ENCODE measurements at places on chromosomes 16 and 17.
A peak's percentile ranks its signal among the peaks of the same experiment; 100 is the strongest.

DNA sequence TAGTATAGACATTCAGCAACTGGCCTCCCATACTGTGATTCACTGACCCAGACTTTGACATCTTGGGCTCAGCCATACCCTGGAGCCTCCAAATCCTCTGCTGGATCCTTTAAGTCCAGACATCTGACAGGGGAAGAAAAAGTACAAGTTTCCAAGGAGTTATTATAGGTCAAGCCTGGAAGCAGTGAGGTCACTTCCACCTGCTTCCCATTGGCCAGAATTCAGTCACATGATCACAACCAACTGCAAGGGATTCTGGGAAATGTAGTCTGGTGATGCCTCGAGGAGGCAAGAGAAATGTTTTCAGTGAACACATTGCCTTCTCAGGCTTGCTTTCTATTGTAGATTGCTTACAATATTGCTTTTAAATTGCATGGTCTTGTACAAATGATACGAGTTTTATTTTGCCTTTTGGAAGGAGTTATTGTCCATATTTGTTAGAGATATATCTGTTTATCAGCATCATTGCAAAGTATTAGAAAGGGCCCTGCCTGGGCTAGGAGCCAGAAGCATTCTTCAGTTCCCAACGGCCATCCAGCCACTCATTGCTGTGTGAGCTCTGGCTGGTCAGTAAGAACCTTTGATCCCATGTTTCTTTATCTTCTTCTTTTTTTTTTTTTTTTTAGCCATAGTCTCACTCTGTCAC, 696.9 kb downstream of the WWOX start:
- DNase-seq = peak; percentile 44

DNA sequence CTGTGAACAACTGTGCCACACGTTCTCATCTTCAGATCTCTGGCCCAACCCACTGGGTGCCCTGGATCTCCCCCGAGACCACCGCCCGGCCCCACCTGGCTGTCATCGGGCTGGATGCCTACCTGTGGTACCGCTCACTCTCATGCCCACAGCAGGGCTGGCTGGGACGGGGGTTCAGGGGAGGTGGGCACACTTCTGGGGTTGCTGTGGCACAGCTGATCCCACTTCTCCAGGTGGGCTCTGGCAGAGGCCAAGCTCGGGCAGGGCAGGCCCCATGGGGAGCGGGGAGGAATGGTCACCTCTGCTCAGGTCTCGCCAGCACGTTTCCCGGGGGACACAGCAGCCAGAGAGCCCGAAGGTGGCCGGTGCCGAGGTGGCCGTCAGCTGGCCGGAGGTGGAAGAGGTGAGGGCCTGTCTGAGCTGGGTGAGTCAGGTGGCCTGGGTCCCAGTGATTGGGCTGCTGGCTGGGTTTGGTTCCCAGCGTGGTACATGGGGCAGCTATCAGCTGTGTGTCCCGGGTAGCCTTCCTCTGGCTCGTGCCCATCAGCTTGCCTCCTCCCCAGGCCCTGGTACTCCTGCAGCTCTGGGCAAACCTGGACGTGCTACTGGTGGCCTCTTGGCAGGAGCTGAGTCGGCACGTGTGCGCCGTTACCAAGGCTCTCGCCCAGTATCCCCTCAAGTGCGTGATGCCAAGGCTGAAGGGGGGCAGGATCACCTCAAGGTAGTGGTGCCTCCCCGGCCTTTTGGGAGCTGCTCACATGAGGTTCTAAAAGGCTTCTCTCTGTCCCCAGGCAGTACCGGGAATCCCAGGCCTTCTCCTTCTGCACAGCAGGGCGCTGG, 2.3 kb upstream of the MRPS34 start:
- no peak for DNase-seq

DNA sequence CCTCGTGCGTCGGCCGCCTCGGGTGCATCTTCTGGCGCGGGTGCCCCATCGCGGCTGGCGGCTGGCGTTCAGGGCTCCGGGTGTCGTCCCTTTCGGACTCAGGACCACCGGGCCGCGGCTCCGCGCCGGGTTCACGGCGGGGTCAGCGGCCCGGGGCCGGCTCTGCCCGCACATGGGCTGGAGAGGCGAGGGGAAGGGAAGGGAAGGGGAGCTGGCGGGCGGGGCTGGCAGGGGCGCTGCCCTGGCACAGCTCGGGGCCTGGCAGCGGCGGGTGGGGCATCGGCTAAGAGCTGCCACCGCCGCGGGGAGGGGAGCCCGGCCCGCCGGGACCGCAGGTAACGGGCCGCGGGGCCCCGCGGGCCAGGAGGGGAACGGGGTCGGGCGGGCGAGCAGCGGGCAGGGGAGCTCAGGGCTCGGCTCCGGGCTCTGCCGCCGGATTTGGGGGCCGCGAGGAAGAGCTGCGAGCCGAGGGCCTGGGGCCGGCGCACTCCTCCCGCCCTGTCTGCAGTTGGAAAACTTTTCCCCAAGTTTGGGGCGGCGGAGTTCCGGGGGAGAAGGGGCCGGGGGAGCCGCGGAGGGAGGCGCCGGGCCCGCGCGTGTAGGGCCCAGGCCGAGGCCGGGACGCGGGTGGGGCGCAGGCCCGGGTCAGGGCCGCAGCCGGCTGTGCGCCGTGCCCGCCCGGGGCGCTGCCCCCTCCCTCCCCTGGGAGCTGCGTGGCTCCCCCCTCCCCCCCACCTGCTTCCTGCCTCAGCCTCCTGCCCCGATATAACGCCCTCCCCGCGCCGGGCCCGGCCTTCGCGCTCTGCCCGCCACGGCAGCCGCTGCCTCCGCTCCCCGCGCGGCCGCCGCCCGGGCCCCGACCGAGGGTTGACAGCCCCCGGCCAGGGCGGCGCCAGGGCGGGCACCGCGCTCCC, 646 bp downstream of the HIC1 start:
- DNase-seq = peak; percentile 44

GRCh38 chr17:49497148-49498028, 2.3 kb downstream of the NGFR start:
- DNase-seq = peak; percentile 12

DNA sequence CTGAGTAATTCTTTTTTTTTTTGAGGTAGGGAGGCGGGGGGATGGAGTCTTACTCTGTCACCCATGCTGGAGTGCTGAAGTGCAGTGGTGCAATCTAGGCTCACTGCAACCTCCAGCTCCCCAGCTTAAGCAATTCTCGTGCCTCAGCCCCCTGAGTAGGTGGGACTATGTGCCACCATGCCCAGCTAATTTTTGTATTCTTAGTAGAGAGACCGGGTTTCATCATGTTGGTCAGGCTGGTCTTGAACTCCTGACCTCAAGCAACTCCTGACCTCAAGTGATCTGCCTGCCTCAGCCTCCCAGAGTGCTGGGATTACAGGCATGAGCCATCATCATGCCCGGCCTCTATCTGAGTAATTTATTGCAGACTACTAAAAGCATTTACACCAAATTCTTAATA, 19.4 kb downstream of the KPNB1 start:
- DNase-seq = no peak

- no peak for DNase-seq
Measured at GRCh38 chr16:63130942-63131341, 1094.7 kb upstream of the CDH8 start.

- peak; percentile 71 for DNase-seq
Measured at GRCh38 chr17:29291163-29291752, 2.7 kb downstream of the NUFIP2 start.

GRCh38 chr16:27226976-27227705, 23.8 kb downstream of the KDM8 start:
- no peak for DNase-seq

DNA sequence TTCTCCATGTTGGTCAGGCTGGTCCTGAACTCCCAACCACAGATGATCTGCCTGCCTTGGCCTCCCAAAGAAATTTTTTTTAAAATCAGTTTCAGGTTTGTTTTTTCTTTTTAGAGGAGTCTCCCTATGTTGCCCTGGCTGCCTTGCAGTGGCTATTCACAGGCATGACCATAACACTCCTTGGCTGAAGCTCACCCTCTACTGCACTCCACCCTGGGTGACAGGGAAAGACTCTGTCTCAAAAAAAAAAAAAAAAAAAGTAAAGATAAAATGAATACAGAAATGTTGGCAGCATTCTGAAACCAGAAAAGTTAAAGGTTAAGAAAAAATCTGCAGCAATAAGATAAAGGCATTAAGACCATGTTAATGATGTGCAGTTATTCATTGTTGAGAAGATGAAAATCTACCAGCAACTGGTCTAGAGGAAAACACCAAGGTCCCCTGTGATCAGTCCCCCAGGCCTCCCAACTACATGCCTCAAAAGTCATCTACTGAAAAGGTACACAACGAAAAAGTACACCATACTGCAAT, 15.1 kb downstream of the YWHAE start:
- no peak for DNase-seq

DNA sequence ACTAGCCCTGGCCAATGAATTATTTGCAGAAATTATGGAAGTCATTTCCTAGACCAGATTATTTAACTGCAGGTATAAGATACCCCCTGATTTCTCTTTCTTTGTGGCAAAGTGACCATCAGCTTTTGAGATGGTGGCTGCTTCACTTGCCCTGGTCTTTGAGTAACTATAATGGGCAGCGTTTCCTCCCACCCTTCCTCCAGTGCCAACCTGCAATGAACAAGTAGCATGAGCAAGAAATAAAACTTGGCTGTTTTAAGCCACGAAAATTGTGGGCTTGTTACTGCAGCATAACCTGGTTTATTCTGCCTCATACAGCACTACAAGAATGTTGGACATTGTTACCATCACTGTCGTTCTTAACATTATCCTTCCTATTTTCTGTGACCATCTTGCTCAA, 105.3 kb downstream of the CYLD start:
- no peak for DNase-seq

- DNase-seq = no peak
Measured at GRCh38 chr16:31094088-31094423, 541 bp downstream of the VKORC1 start.

DNA sequence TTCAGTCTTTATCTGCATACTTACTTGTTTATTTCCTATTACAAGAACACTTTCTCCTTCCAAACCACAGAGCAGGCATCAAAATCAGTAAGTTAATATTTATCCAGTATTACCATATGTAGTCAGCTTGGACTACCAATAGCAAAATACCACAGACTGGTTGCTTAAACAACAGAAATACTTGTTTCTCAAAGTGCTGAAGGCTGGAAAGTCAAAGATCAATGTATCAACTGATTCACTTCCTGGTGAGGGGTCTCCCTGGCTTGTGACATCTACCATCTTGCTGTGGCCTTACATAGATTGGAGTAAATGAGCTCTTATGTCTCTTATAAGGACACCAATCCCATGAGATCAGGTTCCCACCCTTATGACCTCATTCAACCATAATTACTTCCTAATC, 2.6 kb downstream of the STXBP4 start:
- DNase-seq = no peak

GRCh38 chr16:48613061-48613957, 3.3 kb upstream of the N4BP1 start:
- peak; percentile 79 for DNase-seq

GRCh38 chr16:10622036-10622921, 41.9 kb upstream of the EMP2 start:
- DNase-seq = no peak

- no peak for DNase-seq
Measured at GRCh38 chr17:76405967-76406647, 21.7 kb downstream of the SPHK1 start.

GRCh38 chr17:29621751-29622194, 939 bp downstream of the CORO6 start:
- no peak for DNase-seq
